ENCODE measurements at places on chromosomes 11 and 22. TPM values are rescaled to one million over a fixed set of nuclear protein-coding genes. Genes with fewer than 3 reads are reported as not detected.

GRCh38 chr11:119374632-119375336 is 6.7 kb downstream of the USP2 start:
- DNase-seq: no peak

The TBX10 gene
- not detected for total RNA-seq

The CNIH2 gene
- total RNA-seq: 1.0 TPM

DNA sequence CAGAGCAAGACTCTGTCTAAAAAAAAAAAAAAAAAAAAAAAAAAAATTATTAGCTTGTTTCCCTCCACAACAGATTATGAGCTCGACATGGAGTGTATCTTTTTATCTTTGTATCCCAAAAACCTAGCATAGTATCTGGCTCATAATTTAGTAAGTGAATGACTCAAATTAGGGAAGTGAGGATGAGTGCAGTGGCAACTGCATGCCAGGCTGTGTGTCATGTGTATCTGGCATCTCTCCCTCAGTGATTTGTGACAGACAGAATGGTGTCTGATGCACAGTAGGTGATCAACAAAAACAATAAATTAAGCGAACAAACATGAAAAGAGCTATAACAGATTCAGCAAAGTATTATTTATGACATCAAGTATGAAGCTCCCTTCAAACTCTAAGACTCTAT is 7.2 kb downstream of the STK33 start:
- no peak for DNase-seq

GRCh38 chr11:10575346-10576034 is 7.0 kb upstream of the LYVE1 start:
- DNase-seq: no peak

GRCh38 chr11:131712897-131713296 is 342.5 kb downstream of the NTM start:
- DNase-seq: no peak

The ABCC8 gene
- total RNA-seq: not detected

- DNase-seq: no peak
These were observed 168.1 kb downstream of the ADAMTS15 start for GRCh38 chr11:130616573-130616972.

The DTX4 gene
- 24.2 TPM for total RNA-seq

The VSIG2 gene
- total RNA-seq: 0.20 TPM

- no peak for DNase-seq
These were observed 60.8 kb downstream of the MYO7A start for GRCh38 chr11:77188633-77189491.

GRCh38 chr11:19290356-19290755 is 49.6 kb upstream of the E2F8 start:
- no peak for DNase-seq

The CRYBB2 gene
- not detected for total RNA-seq

The GPHA2 gene
- 0.33 TPM for total RNA-seq

The CYB5R3 gene
- 78.2 TPM for total RNA-seq

- no peak for DNase-seq
These were observed 54.3 kb downstream of the BCL2L13 start for GRCh38 chr22:17692841-17693240.

DNA sequence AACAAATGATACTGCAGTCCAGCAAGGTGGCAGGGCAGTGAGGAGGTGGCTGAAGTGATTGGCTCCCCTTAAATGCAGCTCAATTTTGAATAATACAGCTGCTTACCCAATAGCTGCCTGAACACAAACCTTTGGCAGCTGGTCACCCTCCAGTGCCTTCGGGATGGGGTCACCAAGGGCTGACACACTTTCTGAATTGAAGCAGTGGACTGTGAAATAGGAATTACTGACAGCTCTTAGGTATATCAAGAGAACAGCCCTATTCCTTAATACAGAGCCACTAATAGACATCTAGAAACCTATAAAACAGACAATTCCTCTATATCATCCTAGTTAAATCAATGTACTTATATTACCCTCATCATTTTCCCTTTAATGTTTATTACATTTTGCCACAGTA is 474.2 kb upstream of the KIRREL3 start:
- no peak for DNase-seq

- no peak for DNase-seq
These were observed 11.6 kb upstream of the PDE2A start for GRCh38 chr11:72685560-72686480.

The OR5J2 gene
- total RNA-seq: not detected

The RTCB gene
- 119 TPM for total RNA-seq

GRCh38 chr11:764322-765024 is 12.8 kb downstream of the GATD1 start:
- DNase-seq: no peak

The CD44 gene
- total RNA-seq: 1,546 TPM

The MTFP1 gene
- 30.8 TPM for total RNA-seq

DNA sequence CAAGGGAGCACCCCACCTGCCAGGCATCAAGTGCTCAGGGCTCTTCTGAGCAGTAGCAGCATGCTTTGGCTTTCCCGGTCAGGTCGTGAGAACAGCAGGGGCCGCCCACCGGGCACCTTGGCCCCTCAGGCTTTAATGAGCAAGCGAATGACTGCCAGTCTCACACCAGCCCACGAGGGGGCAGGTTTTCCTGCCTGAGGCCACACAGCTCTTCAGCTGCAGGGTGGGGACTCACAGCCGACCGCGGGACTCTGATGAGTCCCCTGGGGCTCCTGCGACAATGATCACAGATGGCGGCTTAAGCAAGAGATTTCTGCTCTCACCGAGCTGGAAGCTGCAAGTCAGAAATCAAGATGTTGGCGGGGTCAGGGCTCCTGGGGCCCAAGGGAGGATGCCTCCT is 14.3 kb upstream of the FGF19 start:
- peak; percentile 31 for DNase-seq

The OR2D2 gene
- total RNA-seq: not detected

DNA sequence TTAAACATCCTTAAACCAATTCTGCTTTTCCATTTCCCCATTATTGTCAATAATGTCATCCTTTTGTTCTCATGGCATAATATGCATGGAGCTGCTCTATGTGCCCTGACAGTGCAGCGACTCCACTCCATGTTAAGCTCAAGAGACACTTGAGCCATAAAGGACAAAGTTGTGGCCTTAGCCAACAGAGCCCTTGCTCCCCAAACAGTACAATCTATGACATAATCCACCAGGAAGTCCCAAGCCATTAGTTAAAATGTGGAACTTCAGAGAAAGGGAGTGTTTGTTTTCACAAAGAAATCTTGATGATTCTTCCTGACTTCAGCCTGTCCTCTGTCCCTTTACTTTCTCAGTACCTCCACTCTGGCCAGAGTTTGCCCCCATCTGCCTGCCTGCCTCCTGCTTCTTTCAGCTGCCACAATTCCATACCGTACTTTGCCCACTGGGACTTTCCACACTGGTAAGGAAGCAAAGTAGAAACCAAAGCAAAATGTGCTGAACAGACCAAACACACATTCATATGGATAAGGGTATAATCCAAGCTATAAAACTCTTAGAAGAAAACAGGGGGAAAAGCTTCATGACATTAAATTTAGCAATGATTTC is 46.3 kb upstream of the ZC3H12C start:
- no peak for DNase-seq

- no peak for DNase-seq
These were observed 35.8 kb downstream of the DGCR2 start for GRCh38 chr22:19086417-19086816.

DNA sequence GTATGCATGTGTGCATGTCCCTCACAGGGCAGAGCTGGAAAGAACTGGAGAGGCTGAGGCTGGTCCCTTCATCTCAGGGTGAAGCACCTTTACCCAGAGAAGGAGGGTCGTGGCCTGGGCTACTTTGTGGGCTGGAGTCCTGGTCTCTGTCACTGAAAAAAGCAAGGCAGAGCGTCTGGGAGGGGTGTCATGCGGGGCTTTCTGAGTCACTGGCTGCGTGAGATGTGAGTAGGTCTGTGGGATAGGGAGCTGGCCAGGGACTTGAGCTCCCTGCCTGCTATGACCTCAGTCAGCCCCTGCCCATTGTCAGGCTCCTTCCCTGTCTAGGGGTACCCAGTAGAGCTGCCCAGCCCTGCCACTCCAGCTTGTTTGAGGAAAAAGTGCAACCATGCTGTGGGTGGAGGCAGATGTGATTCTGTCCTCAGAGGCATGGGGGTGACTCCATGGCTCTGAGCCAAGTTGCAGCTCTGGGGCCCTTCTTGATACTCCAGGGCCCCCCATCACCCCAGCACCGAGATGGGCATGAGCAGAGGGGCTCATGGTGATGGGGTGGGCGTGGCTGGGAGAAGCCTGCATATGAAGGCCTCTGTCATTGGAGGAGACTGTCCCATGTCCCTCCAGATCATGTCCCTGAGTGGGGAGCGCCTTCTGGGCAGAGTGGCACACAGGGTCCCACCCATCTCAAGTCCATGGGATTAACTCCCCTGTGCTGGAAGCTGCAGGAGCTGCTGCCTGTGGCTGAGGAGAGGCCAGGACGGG is 27.8 kb downstream of the KCNQ1 start:
- no peak for DNase-seq

DNA sequence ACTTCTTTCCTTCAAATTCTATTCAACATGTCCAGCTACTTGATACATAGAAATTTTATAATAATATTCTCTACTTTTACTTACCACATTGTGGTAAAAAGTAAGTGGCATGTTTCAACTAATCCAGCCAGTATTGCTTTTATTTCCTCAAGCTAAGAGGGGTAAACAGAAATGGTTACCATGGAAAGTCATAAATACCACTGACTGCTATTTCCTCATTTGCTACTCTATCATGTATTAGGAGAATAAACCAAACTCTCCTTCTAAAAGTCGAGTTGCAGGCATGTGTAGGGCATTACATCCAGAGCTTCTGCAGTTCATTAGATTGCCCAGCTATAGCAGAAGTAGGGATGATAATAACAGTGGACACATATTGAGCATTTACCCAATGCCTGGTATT is 208.4 kb downstream of the MAML2 start:
- no peak for DNase-seq

DNA sequence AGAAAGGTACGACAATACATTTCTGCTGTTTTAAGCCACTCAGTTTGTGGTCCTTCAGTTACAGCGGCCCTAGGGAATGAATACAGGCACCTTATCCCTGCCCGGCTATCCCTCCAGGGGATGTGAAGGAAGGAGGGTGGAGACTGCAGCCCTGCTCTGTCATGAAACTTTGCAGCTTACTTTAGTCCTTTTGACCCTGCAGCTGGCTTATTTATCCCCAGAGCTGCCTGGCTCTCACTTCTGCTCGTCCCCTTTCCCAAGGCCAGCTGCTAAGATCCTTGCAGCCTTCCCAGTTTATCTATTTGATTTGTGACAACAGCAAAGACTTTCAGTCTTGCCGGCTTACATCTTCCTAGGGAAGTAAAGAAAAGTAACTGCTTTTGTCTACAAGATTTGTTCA is 55.2 kb downstream of the SC5D start:
- no peak for DNase-seq

DNA sequence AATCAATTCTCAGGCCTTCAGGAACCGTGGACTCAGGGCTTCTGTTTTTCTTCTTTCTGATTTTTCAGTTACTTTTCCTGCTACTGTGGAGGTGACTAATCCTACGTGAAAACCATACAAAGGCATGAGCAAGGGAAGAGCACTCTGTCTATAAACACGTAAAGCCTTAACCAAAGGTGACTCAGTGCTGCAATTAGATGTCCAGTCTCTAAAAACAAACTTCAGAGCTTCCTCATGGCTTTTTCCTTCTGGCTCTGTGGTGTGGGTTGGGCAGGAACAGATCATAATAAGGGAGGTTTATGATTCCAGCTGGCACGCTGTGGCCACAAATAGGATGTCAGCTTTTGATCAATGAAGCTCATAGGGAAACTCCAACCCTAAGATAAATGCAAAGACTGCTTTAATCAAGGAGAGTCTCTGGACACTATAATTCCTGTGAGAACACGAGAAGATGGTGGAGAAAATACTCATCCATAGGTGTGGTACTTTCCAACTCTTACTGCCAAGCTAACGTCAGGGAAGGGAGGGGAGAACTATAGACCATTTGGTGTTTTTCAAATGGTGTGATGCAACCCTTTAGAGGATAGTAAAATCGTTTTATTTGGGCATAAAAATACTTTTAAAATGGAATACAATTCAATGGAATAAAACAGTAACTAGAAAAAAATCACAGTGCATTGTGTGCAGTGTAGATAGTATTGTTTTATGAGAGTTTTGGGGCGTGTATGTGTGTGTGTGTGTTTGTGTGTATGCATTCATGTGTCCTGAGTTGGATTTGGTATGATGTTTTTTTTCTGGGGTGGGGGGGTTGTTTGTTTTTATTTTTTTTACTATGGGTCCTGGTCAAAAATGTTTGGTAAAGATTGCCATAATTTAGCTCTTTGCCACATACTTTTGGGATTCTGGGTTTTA is at the start of gene NXPE2:
NXPE2 (plus strand) TSS at position 403 of the 912 bp plus-strand sequence; CDS start at position 452, 49 bp downstream.
- DNase-seq: no peak

The DEUP1 gene
- total RNA-seq: not detected

The APOA4 gene
- total RNA-seq: not detected

GRCh38 chr11:31424652-31425051 is 55.0 kb downstream of the DNAJC24 start:
- DNase-seq: no peak

The SCGB1D2 gene
- not detected for total RNA-seq

DNA sequence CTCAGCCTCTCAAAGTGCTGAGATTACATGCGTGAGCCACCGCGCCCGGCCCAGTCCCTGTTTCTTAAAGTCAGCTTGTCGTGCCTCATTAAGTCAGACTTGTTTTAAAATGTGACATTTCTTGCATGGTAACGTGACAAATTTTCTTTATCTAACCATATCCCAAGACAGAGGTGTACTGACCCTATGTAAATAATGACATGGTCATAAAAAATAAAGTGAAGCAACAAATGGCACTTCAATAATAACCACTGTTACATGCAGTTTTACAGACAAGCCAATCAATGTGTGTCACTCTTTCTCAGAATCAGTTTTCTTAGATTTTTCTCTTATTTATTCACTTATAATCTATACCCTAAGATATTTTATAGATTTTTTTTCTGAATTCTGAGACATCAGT is 26.5 kb upstream of the SIK2 start:
- DNase-seq: no peak

DNA sequence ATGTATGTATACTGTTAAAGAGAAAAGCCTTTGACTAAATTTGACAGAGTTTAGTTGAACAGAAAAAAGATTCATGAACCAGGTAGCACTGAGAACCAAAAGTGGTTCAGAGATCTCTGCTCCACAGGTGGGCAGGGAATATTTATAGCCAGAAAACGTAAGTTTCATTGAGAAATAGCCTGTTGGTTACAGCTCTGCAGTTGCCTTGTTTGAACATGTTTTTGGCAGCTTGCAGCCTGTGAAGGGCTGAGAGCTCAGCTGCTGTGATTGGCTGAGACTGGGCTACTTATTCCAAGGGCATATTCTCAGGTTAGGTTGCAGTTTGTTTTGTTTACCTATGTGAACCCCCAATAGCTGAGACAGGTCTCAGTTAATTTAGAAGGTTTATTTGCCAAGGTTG is 13.5 kb upstream of the ZNF74 start:
- no peak for DNase-seq

- DNase-seq: no peak
These were observed 64.6 kb downstream of the KCNJ1 start for GRCh38 chr11:128802358-128802981.

DNA sequence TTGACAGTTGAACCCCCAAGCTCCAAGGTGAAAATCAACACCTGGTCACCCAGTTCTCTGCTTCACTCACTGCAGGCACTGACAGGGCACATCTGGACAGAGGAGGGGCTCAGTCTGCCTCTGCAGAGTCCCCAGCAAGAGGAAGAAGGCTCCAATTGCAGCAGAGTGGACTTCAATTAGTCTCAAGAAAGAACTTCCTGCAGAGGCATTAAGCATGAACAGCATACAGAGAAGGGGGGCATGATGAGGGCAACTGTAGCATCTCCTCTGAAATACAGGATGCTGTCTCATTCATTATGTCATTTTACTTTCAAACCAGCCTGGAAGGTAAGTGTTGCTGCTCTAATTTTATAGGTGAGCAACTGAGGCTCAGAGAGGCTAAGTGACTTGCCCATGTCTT is 11.1 kb downstream of the GDPD5 start:
- no peak for DNase-seq

Data from activated B cell treated with CpG ODN at 0.5 μM for 24 hours (primary cell).